ENCODE measurements at places on chromosomes 5 and 9.

DNA sequence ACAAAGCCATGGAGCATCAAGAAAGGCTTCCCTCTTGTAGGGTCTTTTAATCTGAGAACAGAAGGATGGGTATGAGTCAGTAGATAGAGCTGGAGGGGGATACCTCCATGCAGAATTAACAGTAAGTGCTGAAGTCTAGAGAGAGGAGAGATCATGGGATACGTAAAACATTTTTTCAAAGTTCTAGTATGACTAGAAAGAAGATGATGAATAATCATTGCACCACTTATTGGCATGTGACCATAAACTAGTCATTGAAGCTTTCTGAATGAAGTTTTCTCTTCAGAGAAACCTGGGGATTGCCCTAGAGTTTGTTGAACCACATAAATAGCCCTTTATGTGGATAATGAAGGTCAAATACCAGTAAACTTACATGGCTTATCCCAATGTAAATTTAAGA lies 48.6 kb upstream of the PTPRD start:
- DNase-seq = no peak

DNA sequence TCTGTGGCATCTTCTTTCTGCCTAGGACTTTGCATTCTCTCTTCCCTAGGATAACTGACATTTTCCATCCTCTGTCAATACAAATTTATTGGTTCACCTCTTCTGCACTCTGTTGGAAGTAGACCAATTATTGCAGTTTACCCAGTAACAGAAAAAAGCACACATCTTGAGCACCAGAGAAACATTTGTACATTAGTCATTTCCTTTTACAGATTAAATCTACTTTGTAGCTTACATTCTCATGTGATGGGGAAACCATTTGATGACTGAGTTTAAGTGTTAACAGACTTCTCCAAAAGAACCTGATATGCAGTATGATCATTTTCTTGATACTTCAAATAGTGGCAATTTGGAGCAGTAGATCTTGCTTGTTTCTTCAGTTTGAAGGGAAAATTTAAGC lies 1098.8 kb downstream of the DTWD2 start:
- DNase-seq = no peak

DNA sequence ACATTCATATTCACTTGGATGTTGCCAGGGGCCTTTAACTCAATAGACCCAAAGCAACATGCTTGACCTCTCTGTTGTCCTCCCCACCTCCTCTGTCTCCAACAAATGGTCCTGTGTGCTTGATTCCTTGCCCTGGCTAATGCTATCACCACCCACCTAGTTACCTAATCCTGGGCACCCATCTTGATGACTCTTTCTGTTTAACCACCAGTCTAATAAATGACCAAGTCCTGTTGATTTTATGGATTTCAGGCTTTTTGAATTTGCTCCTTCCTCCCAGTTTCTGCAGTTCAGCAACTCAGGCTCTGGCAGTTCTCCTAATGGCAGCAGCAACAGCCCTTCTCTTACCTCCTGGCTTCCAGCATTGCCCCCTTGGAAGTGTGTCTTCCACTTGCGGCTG lies 246.3 kb upstream of the KLF4 start:
- no peak for DNase-seq

DNA sequence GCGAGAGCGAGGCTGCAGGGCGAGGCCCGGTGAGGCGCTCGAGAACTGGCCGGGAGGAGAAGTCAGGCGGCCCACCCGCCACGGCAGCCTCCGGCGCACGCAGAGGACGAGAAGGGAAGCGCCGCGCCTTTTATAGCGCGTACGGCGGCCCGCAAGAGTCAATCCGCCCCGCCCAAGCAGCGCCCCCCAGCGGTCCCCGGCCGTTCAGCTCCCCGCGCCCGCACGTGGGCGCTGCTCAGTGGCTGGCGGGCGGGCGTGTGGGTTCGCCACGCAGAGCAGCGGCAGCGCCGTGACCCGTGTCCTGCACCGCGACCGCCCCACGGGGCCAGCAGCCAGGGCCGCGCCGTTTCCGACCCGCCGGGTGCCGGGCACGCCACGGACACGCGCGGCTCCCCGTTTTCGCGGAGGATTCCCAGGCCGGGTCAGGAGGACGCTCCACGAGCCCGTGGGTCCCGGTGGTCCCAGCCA lies 14.6 kb downstream of the LCN10 start:
- DNase-seq = peak; percentile 90

DNA sequence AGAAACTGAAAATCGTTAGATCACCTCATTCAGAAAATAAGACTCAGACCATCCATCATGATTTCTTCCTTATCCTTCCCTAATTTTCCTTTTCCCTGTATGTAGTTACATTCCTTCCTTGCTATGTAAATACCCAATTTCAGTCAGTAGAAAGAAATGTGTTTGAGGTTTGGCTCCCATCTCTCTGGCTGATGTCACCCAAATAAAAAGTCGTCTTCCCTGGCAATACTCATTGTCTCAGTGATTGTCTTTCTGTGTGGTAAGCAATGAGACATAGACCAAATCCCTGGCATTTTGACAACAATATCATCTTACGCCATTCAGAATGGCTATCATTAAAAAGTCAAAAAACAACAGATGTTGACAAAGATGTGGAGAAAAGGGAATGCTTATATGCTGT lies 303.9 kb upstream of the EDIL3 start:
- DNase-seq = no peak

GRCh38 chr9:69822116-69822750 lies 1.6 kb downstream of the CFAP95 start:
- DNase-seq = no peak

GRCh38 chr5:169100735-169101075 lies 200.2 kb downstream of the SLIT3 start:
- no peak for DNase-seq

DNA sequence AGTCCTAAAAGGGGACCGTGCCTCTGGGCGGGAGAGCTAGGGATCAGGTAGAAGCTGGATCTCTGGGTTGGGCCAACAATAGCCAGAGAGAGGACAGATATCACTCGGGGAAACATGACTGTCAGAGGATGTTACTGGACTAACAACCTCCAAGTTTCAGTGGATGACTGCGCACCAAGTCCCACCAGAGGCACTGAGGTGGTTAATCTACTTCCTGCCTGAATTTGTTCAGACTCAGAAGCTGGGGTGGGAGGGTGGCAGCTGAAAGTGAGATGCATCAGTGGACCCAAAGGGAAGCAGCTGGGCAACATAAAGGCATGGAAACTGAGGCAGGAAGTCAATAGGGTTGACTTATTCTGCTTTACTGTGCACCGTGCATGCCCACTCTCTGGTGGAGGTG lies 130.1 kb upstream of the SLC44A1 start:
- no peak for DNase-seq

DNA sequence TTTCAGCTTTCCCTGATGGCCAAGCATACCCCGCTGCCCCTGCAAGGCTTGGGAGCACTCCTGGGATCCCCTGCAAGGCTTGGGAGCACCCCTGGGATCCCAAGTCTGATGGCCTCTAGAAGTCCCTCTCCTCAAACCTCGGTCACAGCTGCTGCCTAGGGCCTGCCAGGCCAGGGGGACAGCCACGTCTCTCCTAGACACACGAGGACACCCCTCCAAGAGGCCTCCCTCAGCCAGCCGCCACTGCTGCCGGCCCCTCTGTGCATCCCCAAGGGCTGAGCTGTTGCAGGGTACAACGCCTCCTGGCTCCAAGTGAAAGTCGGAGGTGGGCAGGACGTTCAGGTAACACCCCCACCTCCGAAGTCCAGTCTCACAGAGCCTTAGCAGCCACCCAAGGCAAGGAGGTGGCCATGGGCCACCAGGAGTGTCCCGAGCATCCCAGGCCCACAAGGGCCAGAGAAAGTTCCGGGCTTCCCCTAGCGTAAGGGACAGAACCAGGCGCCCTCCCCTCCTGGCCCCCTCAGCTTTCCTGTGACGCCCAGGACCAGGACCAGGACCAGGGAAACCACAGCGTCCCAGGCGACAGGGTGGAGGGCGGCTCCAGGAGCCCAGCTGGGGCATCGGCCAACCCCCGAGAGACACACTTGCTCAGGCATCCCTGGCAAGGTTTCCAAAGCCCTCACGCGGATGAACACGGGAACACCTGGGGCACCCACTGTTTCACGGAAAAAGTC lies 17.3 kb upstream of the SLC12A7 start:
- no peak for DNase-seq

- DNase-seq = no peak
Observed at GRCh38 chr5:126897851-126898630, 121.1 kb downstream of the LMNB1 start.

GRCh38 chr9:112831281-112831851 lies 59.3 kb downstream of the SLC46A2 start:
- peak; percentile 77 for DNase-seq

DNA sequence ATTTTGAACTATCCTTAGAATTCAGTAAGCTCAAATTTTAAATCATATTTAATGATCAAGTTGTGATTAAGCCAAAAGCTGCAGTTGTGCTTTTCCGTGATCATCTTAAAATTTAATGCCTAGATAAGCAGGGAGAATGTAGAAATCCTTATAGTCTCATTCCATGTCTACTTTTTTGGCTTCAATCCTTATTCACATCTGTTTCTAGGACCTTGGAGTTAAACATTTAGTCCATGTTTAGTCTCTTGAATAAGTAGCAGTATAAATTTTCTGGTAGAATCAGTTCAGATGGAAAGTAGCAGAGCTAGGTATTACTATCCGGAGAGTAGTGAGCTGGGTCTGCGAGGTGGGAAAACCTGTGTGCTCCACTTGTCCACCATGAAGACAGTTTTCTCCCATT lies 59.3 kb upstream of the RIOK2 start:
- no peak for DNase-seq

- DNase-seq = no peak
Observed at GRCh38 chr5:6043491-6044310, 334.6 kb downstream of the MED10 start.

- no peak for DNase-seq
Observed at GRCh38 chr9:95018099-95018936, 291.8 kb downstream of the AOPEP start.

DNA sequence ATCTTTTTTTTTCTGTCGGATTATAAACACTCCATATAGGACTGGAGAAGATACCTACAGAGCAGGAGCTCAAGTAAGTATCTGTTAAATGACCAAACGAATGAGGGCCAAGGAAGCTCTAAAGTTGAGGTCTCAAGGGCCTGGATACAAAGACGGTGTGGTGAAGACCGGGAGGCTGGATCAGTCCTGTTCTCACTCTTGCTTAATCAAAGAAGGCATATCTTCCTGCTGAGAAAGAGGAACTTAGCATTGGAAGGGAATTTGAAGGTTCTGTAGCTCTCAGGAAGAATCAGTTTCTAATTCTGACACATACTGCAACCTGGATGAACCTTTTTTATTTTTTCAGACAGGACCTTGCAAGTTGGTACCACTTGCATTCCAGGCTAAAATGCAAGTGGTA lies 28.3 kb upstream of the PAX5 start:
- no peak for DNase-seq

GRCh38 chr5:123401320-123401719 lies 21.9 kb downstream of the CEP120 start:
- no peak for DNase-seq

DNA sequence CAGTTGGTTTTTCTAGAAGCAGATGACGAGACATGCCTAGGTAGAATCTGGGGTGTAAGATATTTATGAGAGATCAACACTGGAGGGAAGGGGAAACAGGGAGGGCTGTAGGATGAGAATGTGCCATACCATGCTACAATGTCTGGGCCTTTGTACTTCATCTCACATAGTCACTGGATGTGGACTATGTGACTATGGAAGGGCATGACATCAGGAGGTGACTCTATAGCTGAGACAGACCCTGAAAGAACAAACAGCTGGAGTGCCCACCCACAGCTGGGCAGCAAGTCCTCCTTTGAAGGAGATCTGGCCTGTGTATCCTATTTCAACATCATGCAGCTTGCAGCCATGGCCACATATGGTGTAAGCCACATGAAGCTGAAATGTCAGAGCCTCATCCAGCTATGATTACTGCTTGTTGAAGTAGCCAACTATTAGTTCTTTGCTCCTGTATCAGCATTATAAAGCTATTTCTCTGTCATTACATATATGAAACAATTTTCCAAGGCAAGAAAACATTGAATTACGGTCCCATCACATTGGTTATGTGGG lies 46.2 kb upstream of the KIF2A start:
- no peak for DNase-seq

DNA sequence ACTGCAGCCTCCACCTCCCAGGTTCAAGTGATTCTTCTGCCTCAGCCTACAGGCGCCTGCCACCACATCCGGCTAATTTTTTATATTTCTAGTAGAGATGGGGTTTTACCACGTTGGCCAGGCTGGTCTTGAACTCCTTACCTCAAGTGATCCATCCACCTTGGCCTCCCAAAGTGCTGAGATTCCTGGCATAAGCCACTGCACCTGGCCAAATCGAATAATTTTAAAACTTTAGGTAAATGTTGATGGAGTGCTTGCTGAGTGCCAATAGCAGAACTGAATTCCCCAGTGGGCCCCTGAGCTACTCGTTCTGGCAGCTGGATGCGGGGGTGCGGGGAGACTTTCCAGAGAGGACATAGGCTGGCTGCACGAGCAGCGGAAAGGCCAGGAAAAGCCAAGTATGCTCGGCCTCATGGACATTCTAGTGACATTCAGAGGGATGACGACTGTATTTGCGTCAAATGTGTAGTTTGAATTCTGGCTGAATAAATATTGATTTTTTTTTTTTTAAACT lies 16.8 kb downstream of the TRAF2 start:
- no peak for DNase-seq

- DNase-seq = no peak
Observed at GRCh38 chr9:33320230-33320567, 29.9 kb downstream of the NFX1 start.

GRCh38 chr5:27083449-27084415 lies 45.3 kb upstream of the CDH9 start:
- DNase-seq = no peak

DNA sequence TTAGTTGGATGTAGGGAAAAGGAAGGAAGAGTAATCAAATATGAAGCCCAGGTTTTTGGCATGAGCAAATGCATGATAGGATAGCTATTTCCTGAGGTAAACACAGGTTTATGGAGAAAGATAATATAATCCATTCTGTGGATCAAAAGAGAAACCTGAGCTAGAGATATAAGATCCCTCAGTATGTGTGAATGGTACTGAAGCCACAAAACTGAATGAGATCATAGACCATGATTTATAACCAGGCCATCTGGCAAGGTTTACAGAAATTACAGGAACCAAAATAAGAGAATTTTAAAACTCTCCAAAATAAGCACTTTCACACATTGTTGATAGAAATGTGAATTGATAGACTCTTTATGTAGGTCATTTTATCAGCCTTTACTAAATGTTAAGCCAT lies 28.7 kb upstream of the ECM2 start:
- DNase-seq = no peak

DNA sequence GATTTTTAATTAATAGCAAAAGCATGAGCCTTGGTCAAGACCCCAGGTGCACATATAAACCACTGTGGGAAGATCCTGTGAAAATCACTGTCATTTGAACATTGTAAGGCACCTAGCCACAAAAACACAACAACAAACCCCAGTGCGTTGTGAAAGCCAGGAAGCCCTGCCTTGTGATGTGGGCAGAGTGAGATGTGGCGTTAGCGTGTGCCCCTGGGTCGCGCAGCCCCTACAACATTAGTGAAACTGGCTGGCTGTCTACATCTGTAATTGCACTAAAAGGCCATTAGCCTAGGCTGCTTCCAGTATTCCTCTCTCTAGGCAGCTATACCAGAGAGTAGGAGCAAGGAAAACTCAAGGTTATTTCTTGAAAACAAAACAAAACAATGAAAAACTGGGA lies 21.1 kb upstream of the PDZD2 start:
- DNase-seq = no peak

Measured in mucosa of descending colon (tissue), 3 donors.